ENCODE measurements at places on chromosomes 13 and 19.

GRCh38 chr19:35797663-35798062, 15.0 kb downstream of the PRODH2 start:
- DNase-seq = no peak

- peak; percentile 52 for DNase-seq
Observed at GRCh38 chr19:35879770-35880317, 11.5 kb downstream of the APLP1 start.

DNA sequence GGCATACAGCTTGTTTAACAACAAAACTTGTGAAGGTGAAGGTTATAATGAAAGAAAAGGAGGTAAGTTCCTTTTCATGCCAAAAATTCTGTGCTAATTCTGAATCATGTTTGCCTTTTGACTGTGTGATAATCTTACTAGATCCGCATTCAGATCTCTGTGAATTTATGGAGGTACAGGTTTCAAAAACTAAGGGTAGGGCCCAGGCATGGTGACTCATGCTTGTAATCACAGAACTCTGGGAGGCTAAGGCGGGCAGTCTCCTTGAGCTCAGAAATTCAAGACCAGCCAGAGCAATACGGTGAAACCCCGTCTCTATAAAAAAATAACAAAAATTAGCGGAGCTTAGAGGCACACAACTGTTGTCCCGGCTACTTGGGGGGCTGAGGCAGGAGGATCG, 45.9 kb downstream of the PCDH9 start:
- no peak for DNase-seq

GRCh38 chr19:44648631-44649251, 5.0 kb downstream of the PVR start:
- DNase-seq = no peak

DNA sequence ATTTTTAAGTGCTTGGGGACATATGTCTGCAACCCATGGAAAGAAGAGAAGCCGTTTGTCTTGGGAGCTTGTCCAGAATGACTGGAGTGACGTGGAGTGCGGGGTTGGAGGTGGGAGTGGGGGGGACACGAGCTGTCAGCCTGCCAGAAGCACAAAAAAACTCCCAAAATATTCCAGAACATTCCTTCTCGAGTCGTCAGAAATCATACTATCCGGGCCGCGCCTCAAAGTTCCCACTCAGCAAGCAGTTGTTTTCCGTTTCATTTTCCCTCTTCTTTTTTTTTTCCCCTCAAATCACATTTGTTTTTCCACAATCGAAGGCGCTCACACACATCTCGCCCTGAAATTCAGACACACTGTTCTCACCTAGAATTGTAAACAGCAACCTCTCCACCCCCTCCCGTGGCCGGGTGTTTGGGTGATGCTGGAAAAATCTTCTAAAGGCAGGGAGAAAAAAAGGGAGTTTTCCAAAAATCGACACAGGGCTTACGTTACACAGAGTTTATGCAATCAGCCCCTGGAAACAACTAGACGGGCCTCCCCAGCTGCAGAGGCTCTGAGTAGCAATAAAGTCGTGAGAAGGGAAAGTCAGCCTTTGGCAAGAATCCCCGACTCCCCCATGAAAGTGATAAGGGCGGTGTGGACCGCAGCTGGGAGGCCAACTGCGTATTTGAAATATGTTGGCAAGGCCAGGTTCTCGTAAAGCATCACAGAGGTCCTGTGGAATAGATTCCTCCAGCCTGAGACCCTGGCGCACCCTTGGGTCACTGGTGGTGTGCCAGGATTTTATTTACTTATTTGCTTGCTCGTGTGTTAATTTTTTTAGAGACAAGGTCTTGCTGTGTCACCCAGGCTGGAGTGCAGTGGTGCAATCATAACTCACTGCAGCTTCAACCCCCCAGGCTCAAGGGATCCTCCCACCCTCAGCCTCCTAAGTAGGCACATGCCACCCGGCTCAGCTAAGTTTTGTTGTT, 31.2 kb upstream of the KLF2 start:
- DNase-seq = peak; percentile 78
